Right forelimb (tissue), 1 donor: ENCODE measurements at places on chromosomes 7 and 10.

- DNase-seq = no peak
Measured at GRCh38 chr10:116850058-116850611, 836 bp downstream of the ENO4 start.

DNA sequence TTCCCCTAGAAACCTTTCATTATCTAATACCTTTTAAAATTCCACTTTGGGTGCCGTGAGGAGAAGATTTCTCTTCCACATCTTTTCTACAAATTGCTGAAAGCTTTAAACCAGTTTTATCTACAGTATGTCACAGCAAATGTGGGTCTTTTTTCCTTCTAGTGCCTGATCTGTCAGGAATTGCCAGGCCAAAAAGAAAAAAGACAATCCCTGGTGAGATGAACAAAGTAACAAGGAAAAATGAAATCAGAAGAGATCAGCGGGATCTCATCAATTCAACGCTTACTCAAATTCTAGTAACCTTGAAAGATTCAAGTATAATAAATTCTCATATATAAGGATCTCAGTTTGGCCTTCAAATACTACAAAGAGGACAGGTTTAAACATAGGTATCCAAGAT lies 449.5 kb downstream of the CALN1 start:
- DNase-seq = no peak

DNA sequence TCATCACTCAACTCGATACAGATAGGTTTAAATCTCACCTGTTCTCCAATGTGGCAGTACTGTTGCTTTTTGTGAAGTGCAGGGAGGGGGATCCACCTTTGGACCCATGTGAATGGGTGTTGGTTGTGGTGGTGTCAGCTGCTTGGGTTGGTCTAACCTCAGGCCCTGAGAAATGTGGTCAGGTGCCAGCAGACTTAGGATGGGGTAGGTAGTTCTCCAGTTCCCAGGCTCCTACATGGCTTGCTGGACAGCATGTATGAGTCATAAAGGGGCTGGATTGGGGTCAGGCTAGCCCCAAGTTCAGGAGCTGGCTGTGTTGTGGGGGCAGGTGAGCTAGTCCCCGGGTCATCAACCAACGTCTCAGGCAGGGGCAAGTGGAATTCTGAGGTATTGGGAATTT lies 472.6 kb upstream of the CNTNAP2 start:
- no peak for DNase-seq

DNA sequence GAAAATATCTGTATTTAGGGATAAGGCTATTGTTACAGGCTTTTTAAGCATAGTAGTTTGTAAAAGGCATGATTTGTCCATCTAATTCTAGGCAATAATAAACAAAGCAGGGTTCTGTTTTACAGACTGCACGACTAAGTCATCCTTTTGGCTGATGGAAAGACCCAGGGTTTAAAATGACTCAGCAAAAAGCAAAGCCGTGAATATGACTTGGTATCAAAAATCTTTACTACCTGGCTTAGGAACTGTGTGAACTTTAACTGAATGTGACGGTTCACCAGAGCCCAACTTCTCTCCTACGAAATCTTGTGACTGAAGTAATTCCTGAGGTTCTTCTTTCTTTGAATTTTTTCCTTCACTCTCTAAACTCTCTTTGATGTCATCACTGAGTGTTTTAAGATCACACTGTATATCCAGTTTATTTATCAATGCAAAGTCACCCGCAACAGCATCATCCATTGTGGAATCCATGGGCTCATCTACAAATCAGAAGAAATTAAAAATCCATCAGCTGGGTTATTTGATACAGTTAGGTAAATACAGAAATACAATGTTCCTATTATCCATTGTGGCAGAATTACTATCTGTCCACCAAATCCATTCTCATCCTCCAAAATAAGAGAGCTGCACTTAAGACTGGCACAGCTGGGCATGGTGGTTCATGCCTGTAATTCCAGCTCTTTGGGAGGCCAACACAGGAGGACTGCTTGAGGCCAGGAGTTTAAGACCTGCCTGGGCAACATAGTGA lies 17.0 kb downstream of the ATE1 start:
- no peak for DNase-seq

DNA sequence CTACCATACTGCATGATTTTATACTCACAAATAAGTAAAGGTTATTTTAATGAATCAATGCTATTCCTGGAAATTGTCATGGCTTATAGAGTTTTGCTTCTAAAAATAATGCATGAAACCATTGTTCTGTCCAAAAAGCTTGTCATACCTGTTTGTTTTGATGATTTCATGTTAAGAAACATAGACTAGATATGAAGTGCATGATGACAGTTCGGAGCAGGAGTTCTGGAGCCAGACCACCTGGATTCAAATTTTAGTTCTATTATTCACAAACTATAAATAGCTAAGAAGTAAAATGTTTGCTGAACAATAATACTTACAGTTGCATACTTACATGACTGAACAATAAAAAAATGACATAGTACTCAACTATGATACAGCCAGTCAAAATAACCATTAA lies 107.0 kb upstream of the AKR1E2 start:
- no peak for DNase-seq

DNA sequence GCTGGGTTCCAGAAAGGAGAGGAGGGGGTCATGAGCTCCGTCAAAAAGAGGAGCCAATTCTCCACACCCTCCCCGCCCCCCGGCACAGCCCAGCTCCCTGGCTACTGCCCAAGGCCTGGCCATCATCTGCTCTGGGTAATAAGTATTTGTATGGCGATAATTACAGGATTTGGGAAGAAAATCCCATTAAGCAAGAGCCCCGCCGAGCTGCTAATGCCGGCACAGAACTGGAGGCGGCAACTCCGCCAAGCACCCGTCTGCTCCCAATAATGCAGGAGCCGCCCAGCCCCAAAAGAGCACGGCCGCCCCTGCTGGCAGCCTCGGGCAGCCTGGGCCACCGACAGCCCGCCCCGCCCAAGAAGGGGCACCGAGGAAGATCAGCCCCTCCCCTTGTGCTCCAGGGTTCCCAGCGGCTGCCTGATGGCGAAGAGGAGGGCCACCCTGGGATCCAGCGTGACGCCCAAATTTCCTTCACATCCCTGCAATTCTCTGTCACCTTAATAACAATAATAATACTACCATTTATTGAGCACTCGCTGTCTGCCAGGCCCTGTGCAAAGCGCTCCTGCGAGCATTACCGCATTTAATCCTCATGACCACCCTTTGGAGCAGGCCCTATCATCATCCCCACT lies 5.9 kb downstream of the SLIT1 start:
- DNase-seq = no peak

DNA sequence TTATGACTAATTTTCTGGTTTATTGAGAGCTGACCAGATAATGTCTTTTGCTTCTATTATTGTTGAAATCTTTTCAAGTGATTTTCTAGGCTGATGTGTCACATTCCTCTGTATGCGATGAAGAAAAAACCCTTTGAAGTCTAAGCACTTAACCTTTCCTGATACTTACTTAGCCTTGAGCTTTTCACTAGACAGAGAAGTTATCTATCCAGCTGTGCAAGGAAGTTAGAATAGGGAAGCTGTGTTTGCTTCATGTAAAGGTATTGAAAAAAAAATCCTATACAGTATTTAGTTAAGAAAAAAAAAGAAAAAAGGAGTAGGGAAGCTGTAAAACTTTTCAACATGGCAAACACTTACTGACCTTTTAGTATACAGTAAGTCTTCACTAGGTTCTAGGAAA lies 117.6 kb upstream of the DNAJB12 start:
- DNase-seq = no peak
